ENCODE measurements at places on chromosomes 12 and 14.

DNA sequence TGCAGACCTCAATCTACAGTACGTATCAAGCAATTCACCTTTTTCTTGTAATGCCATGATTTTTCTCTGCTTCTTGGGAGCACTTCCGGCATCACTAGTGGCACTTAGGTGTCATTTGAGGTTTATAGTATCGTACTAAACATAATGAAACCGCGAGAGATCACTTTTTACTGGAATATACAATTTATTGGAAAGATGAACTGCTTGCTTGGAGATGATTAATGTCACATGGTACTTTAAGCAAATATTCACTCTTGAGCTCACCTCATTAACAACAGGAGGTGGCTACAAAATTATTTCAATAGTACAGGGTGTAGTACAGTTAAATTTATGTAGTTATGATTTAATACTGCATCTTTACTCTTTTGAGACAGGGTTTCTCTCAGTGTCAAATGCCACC lies 11.5 kb downstream of the FUT8 start:
- no peak for DNase-seq

DNA sequence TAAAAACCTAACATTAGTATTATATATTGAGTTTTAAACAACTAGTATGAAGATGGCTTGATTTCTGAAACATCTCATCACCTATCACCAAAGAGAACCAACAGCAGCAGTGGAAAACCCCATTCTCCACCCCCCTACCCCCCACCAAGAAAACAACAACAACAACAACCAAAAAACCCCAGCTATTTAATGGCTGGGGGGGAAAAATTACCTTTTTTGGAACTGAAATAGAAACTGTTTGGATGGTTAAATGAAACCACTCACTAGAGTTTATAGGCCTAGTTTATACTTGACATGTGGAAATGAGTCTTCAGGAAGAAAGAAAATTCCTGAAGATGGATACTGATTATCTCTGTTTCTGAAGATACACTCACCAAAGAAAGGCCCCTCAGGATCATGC lies 30.3 kb downstream of the PPP2R5E start:
- DNase-seq: no peak

DNA sequence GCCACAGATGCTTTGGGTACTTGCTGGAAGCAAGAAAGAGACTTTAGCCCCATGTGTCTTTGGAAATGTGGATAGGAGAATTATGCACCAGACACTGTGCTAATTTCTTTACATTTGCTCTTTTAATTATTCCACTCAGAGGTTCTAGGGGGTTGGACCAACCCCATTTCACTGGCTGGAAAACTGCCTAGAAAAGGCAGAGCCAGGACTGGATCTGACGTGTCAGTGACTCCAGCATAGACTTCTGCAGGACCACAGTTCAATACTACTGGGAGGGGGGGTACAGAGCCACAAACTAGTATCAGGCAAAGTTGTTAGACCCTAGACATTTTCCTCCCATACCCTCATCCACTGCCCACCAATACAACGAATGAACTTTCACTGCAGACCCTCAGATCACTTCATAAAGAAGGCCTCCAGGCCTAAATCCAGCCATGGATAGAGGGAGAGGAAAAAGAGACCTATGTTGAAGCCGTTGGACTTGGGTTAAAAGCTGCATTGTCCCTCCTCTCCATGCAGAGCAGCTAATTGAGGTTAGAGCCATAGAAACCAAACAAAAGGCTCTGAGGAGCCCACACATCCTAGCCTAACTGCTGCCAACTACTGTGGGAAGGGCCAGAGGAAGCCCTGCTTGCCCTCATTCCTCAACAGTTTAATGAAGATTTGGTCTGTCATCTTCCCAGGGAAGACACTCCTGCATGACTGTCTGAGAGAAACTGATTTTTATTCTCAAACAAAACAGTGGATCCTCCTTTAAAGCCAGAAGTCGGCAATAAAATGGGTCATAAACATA lies 68.7 kb downstream of the STON2 start:
- no peak for DNase-seq

DNA sequence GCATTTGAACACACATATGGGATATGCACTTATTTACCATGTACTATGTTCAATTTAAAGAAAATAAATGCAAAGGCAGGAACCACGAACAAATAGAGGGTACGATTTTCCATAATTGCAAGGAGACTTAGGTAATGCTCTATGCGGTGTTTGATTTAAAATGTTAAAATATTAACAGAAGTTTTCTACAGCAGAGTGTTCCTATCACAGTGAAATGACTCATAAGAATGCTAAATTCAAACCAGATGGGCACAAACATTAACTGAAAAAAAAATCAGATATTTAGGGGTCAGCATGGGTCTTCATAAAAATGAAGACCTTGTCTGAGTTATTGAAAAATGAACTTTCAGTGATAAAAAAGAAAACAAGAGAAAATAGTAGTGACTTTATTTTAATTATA lies 65.4 kb downstream of the LLPH start:
- peak; percentile 28 for DNase-seq

DNA sequence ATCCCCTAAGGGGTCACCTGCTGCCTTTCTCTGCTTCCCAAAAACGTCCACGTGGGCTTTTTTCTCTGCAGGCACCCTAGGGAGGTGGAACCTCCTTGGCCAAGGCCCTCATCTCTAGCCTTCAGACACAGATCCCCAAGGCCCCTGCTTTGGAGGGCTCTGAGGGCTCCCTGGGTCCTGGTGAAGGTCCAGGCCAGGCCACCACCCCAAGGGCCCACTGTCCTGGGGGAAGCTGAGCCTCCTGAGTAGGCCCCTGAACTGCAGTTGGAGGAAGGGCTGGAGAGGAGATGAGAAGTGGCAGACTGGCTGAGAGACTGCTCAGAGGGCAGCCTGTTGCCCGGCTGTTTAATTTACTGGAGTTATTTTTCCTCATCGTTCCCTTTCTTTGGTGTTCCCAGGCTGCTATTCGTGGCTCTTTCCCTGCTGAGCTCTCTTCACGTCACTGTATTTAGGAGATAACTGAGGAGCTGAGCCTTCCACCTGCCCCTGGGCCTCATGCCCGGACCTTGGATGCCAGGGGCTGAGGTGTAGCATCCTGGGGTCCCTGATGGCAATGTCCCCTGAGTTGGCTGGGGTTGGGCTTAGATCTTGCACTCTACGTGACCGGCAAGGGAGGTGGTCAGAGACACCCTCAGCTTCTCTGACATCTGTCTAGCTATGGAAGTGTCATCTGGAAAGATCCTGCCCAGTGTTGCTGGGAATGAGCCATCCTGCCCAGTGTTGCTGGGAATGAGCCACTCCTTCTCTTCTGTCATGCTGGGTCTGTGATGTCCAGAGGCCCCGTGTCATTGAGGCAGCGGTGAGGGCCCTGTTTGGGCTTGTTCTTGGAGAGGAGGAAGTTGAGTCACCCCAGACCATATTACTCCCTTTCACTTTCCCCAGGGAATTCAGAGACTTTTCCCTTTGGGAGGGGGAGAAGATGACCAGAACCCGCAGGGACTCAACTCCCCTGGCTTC lies 139.8 kb downstream of the TSPAN9 start:
- peak; percentile 43 for DNase-seq

DNA sequence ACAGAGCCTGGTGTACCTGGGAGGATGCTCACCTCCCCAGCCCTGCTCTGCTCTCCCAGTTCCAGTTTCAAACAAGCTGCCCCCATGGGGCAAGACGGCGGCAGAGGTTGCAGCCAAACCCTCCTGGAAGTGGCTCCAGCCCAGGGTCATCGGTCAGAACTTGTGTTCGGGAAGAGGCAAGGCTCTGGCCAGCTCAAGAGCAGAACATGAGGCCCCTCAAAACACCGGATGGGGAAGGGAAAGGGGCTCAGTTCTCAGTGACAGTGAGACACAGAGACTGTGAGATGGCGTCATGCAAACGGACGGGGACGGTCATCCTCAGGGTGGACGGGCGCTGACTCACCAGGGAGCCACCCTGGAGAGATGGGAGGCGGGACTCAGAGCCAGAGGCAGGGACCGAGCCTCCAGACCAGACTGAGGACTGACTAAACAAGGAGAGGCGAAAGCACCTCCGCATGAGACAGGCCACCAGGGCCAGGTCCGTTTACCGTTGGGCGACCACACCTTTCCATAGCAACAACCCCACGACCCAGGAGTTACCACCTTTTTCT lies 63.9 kb upstream of the GALNT9 start:
- DNase-seq: peak; percentile 71

- no peak for DNase-seq
Observed at GRCh38 chr14:104176611-104177010, 38.2 kb downstream of the KIF26A start.

- no peak for DNase-seq
Observed at GRCh38 chr14:106436310-106436905, 910.0 kb downstream of the TMEM121 start.

DNA sequence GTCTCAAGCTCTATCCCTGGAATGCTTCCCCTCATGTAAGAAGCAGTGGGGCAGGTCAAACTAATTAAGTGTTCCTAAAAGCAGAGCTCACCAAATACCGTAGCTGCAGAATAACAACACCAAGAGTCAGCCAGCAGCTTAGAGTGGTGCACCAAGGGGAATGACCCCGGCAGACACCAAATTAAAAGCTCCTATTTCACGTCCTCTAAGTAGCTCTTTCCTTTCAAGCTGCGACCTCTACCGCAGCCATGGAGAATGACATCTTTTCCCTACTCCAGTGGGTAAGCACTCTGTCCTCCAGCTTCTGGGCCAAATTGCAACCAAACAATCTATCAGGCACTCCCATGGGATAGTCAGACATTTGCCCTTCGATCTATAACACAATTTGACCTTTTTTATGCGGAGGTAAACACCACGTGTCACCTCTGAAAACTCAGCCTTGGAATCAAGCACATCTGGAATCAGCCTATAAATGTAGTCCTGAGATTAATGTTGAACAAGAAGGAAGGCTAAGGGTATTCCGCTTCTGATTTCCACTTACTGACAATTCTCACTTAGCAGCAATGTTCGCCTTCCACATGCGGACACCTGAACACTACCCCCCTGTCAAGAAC lies 67.6 kb upstream of the CDKN3 start:
- DNase-seq: peak; percentile 57

DNA sequence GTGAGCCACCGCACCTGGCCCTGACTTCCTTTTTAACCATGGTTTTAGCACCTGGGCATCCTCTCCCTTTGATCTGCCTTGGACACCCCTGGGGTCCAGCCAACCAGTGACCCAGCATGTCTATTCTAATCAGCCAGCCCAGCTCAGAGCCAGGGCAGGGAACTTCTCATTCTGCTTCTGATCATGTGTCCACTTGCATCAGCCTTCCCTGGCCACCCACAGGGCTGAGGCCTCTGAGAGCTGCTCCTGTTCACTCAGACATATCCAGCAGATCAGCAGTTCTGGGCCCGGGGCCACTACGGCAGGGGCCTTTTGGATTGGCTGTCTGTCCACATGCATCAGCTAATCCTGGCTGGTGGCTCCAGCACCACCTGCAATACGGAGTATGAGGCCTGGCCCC lies 117.9 kb upstream of the MAP1LC3B2 start:
- DNase-seq: no peak

DNA sequence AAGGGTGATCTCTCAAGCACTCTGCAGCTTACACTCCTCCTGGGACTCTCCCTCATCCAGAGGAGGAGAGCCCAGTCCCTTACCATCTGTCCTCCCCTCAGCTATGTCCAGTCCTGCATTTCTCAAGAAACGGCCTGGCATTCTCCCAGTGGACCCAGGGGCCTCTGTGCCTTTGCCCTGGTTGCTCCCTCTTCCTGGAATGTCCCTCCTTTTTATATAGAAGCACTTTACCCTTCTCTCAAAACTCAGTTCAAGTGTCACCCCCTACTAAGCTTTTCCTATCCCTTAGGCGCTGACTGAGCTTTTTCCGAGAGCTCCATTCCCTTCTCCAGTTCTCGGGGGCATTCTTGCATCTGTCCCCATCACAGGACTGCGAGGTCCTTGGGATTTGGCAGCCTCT lies 8.9 kb upstream of the GLRX5 start:
- no peak for DNase-seq

- DNase-seq: peak; percentile 41
Observed at GRCh38 chr14:91244501-91244901, at the start of gene GPR68. Gene GPR68 (minus strand): TSS chr14:91244704. CDS start chr14:91235050, 9,654 bp downstream.

DNA sequence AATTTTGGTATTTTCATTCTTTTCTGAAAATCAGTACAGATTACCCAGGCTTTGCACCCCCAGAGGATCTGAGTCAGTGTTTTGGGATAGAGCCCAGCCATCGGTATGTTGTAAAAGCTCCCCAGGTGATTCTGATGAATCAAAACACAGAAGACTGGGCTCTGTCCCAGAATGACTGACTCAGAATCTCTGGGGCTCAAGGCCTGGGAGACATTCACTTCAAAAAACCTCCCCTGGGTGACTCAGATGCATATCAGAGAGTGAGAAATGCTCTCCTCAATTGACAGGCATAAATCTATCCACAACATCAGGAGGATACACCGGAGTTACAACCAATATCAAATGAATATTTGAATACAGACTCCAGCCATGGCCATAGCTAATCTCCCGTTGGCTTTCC lies 32.6 kb downstream of the SLC35F4 start:
- peak; percentile 97 for DNase-seq

- no peak for DNase-seq
Observed at GRCh38 chr14:30108975-30109700, 181.5 kb upstream of the PRKD1 start.

- no peak for DNase-seq
Observed at GRCh38 chr12:53659011-53659551, 16.8 kb downstream of the ATP5MC2 start.

GRCh38 chr12:67358781-67359338 lies 89.7 kb downstream of the CAND1 start:
- DNase-seq: no peak

- DNase-seq: no peak
Observed at GRCh38 chr12:46133751-46134150, 135.1 kb downstream of the SLC38A1 start.

- no peak for DNase-seq
Observed at GRCh38 chr12:118219772-118220171, 83.8 kb downstream of the PEBP1 start.
